ENCODE measurements at places on chromosomes 2 and 18. TPM values are rescaled to one million over a fixed set of nuclear protein-coding genes. Genes with fewer than 3 reads are reported as not detected.

The BUB1 gene
- total RNA-seq = 10.9 TPM

The GPR17 gene
- 0.26 TPM for total RNA-seq

The METAP1D gene
- 4.6 TPM for total RNA-seq

The HTR2B gene
- total RNA-seq = 1.1 TPM

The LHCGR gene
- not detected for total RNA-seq

The CNGA3 gene
- 0.10 TPM for total RNA-seq

The GREB1L gene
- total RNA-seq = 0.67 TPM

The REG3G gene
- not detected for total RNA-seq

The BMP10 gene
- total RNA-seq = not detected

DNA sequence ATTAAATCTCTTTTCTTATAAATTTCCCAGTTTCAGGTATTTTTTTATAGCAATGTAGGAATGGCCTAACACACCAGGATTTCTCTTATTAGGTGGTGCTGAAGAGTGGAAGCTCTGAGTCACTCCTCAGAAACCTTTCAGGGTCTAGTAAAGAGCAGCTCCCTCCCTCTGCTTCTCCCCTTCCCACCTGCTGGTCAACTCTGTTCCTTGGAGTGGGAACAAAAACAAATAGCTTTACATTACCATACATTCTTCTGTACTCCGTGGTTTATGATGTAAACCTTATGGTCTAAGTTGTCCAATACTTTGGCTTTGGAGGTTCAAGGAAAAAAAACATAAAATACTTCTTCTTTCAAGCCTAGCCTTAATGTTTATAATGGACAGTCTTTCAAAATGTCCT, 2.7 kb upstream of the IL1R1 start:
- no peak for DNase-seq
- peaks cover 2% of the 10 kb centered on the region for H3K36me3 ChIP-seq
- no peak overlapping the region for H3K4me3 ChIP-seq

GRCh38 chr2:53859206-53860181, at the start of gene GPR75:
GPR75 (minus strand) TSS chr2:53859967; CDS start chr2:53854756, 5,211 bp downstream.
- H3K27me3 ChIP-seq = no peaks in the 10 kb centered on the region
- peak within 1 kb of the TSS; percentile 33 for H3K4me3 ChIP-seq
- H3K27ac ChIP-seq = no peak within 1 kb of the TSS
- no peaks in the 10 kb centered on the region for H3K4me1 ChIP-seq
- H3K36me3 ChIP-seq = no peaks in the 10 kb centered on the region

DNA sequence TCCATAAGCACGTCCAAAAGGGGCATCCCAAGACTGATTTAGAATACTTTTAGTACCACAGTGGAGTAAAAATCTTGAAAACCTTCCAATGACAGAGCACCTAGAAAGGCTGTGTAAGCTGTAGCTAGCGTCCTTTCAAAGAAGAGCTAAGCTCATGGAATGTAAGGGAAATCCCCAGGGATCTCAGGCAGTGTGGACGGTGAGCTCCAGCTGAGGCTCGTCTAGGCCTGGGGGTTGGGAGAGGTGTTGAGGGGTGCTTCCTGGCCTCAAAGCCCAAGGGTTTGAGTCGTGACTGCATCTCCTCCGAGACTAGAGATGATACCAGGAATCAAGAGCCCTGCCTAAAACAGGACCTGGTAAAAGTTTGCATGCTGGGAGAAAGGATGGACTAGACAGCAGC, 7.6 kb downstream of the CTIF start:
- no peak for DNase-seq
- H3K4me1 ChIP-seq = peaks cover 15% of the 10 kb centered on the region
- H3K27me3 ChIP-seq = no peaks in the 10 kb centered on the region

DNA sequence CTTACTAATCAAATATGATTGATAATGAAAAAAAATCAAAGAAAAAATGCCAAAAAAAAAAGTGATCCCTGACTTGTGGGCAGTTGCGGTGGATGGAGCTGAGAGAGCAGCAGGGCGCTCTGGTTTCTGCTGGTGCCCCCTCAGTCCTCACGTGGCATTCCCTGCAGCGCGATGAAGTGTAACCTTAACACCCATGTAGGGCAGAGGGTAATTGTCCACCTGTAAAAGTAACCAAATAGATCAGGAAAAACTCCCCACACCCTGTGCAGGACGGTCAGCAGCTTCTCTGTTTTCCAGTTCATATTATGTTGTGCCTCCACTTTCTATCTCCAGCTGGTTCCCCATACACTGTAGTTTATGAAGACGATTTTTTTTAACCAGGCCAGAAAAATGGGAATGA, 25.0 kb downstream of the COA5 start:
- H3K4me1 ChIP-seq = no peaks in the 10 kb centered on the region
- no peaks in the 10 kb centered on the region for H3K27me3 ChIP-seq
- no peak overlapping the region for H3K27ac ChIP-seq
- DNase-seq = no peak
- no peak overlapping the region for H3K4me3 ChIP-seq

DNA sequence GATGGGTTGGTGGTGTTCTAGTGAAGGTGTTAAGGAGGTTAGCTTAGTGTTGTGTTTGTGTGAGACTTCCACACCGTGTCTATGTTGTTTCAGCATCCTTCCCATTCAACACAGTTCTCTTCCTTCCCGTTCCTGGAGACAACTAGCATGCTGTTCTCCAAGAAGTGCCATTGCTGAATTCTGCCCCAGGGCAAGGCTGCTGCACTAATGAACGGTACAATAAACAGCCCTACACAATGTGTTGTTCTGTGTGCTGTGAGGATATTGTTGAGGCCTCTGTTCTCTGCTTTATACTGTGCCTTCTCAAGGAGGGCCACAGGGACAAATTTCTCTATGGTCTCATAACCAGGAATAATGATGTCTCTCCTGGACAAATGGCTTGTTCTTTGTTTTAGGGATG, 39.8 kb upstream of the ZEB2 start:
- H3K4me1 ChIP-seq = no peaks in the 10 kb centered on the region
- no peaks in the 10 kb centered on the region for H3K27me3 ChIP-seq
- peak overlapping the region; percentile 3 for H3K27ac ChIP-seq
- H3K4me3 ChIP-seq = no peak overlapping the region
- DNase-seq = no peak

- H3K27ac ChIP-seq = no peak overlapping the region
- no peaks in the 10 kb centered on the region for H3K4me1 ChIP-seq
- no peaks in the 10 kb centered on the region for H3K27me3 ChIP-seq
- no peaks in the 10 kb centered on the region for H3K36me3 ChIP-seq
- no peak overlapping the region for H3K4me3 ChIP-seq
These were observed 77.8 kb downstream of the PDCL3 start for GRCh38 chr2:100640431-100641124.

DNA sequence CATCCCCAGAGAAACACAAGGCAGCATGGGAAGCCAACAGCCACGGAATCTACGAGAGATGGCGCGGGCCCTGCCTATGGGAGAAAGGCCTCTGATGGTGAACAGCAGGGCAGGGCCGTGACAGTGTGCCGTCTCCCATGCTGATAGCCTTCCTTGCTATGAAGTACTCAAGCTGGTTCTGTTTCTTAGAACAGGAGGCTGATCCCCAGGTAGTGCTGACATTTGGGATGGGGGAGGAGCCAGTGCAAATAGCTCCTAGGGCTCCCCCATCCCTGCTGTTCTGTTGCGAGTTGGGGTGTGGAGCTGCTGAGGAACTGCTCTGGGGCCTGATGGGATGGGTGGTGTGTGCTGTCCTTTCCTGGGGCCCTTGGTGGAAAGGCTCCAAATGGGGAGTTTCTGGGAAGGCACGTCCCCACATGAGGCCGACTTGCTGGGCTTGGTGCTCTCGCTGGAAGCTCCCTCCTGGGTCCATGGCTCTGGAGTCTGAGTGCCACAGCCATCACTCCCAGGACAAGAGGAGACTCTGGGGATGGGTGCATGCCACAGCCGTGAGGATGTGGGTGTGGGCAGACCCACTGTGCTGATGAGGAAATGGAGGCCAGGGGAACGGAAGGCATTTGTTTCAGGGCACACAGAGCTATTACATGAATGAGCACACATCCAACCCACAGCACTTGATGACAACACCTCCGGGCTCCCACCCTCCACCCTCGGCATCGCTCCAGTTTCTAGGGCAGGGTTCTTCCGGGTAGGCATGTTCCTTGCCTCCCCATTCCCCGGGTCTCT, 246.8 kb downstream of the HDAC4 start:
- H3K27ac ChIP-seq = no peak overlapping the region
- no peak overlapping the region for H3K4me3 ChIP-seq
- H3K36me3 ChIP-seq = peaks cover 65% of the 10 kb centered on the region
- DNase-seq = no peak
- no peaks in the 10 kb centered on the region for H3K27me3 ChIP-seq
- H3K4me1 ChIP-seq = no peaks in the 10 kb centered on the region

DNA sequence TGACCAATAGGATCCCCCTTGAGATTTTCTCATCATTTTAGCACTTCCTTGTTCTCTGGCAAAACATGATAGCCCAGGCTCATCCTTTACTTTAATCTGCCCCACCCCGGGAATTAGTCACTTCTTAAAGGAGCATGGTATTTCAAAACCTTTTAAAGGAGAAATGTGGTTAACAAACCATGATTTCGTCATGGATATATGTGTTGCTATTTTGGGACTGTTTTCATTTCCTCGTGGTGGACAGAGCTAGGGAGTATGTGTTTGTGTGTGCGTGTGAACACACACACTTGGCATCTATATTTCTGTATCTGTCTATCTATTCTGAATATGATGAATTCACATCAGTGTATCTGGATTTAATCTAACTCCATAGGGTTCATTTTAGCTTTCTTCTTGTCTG, 128.1 kb downstream of the BIRC6 start:
- peak overlapping the region; percentile 20 for H3K27ac ChIP-seq
- peaks cover 8% of the 10 kb centered on the region for H3K4me1 ChIP-seq
- no peaks in the 10 kb centered on the region for H3K27me3 ChIP-seq
- H3K36me3 ChIP-seq = no peaks in the 10 kb centered on the region
- H3K4me3 ChIP-seq = no peak overlapping the region

GRCh38 chr2:232744963-232745362, 31.4 kb downstream of the KCNJ13 start:
- no peaks in the 10 kb centered on the region for H3K4me1 ChIP-seq
- no peak overlapping the region for H3K27ac ChIP-seq
- no peak overlapping the region for H3K4me3 ChIP-seq
- peaks cover 27% of the 10 kb centered on the region for H3K36me3 ChIP-seq
- no peaks in the 10 kb centered on the region for H3K27me3 ChIP-seq

DNA sequence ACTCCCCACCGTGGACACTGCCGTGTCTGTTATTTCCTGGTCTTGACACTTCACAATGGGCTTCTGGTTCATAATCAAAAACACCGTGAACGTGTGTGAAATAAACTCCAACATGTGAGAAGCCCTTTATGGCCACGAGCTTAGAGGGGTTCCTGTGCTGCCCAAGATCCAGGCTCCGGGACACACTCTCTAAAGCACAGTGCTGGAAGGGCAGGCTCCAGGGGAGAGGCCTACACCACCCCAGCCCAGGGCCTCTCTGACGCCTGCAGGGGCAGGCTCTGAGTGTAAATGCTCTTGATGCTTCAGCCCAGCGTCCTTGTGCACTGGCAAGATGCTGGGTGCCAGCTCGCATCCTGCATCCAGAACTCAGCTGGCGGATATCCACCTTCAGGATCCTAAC, 13.7 kb downstream of the CHST10 start:
- no peaks in the 10 kb centered on the region for H3K27me3 ChIP-seq
- DNase-seq = no peak
- no peaks in the 10 kb centered on the region for H3K36me3 ChIP-seq
- H3K4me1 ChIP-seq = no peaks in the 10 kb centered on the region

DNA sequence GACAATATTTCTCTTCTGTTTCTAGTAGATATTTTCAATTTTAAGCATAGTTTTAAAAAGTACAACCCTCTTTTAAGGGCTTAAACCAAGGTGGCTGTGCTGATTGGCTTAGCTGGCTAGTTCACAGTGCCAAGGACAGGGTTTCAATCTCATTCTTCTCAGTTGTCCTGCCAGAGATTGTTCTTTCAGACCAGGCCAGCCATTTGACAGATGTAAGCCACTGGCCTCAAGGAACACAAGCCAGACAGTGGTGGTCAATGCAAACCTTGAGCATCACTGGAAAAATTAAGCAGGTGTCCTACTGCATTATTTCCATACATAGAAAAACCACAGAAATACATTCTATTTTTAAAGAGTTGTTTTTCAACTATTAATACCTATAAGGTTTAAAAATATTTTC, 5.9 kb downstream of the RNF103 start:
- no peak overlapping the region for H3K27ac ChIP-seq
- peaks cover 52% of the 10 kb centered on the region for H3K4me1 ChIP-seq
- no peak overlapping the region for H3K4me3 ChIP-seq

- H3K27me3 ChIP-seq = no peaks in the 10 kb centered on the region
- no peaks in the 10 kb centered on the region for H3K4me1 ChIP-seq
These were observed 10.3 kb downstream of the PECR start for GRCh38 chr2:216071111-216071851.

GRCh38 chr18:59266886-59267502, 6.3 kb downstream of the RAX start:
- H3K27me3 ChIP-seq = peaks cover 89% of the 10 kb centered on the region
- H3K27ac ChIP-seq = no peak overlapping the region
- DNase-seq = no peak
- no peaks in the 10 kb centered on the region for H3K36me3 ChIP-seq
- H3K4me3 ChIP-seq = no peak overlapping the region

GRCh38 chr2:206069417-206069816, 16.6 kb downstream of the INO80D start:
- DNase-seq = no peak
- no peak overlapping the region for H3K4me3 ChIP-seq
- no peak overlapping the region for H3K27ac ChIP-seq
- no peaks in the 10 kb centered on the region for H3K4me1 ChIP-seq
- no peaks in the 10 kb centered on the region for H3K36me3 ChIP-seq

DNA sequence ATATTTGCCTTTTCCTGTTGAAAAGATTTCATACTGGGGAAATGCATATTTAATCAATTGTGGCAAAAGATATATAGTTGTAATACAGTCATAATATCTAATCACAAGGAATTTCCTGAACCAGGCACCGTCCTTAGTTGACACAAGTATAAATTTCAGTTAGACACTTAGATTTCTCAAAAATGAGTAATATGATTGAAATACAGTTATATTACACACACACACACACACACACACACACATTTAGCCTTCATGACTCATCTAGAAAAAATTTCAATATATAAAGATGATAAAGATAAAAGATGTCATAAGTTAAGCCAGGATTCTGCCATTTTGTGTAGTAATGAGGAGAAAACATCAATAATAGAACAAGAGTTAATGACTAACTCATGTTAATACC, 258.4 kb upstream of the ZNF804A start:
- no peaks in the 10 kb centered on the region for H3K36me3 ChIP-seq
- H3K4me1 ChIP-seq = no peaks in the 10 kb centered on the region
- no peak overlapping the region for H3K27ac ChIP-seq
- DNase-seq = no peak

- no peaks in the 10 kb centered on the region for H3K4me1 ChIP-seq
- no peak overlapping the region for H3K27ac ChIP-seq
- DNase-seq = no peak
- H3K4me3 ChIP-seq = no peak overlapping the region
- H3K27me3 ChIP-seq = no peaks in the 10 kb centered on the region
These were observed 89.6 kb upstream of the PKDCC start for GRCh38 chr2:41958251-41958650.

DNA sequence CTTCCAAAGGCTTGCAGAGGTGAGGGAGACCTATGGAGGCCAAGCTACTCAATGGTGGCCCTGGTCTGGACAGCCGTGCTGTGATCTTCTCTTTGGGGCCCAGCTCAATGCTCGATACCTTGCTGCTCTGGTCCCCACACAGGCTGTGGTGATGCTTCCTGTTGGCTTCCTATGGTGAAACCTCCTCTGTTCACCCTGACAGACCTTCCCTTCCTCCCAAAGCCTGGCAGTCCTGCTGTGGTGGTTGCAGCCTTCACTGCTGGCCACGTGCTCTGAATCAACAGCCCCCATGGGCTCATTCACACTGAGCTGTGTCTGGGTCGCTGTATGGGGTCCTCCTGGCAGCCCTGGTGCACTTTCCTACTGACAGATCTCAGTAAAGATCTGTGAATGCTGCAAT, 31.0 kb upstream of the GALR1 start:
- peaks cover 11% of the 10 kb centered on the region for H3K4me1 ChIP-seq
- DNase-seq = no peak
- H3K36me3 ChIP-seq = no peaks in the 10 kb centered on the region
- no peak overlapping the region for H3K4me3 ChIP-seq
